Ascending aorta (tissue), 2 donors: ENCODE measurements at places on chromosomes 3 and 15. TPM values are rescaled to one million over a fixed set of nuclear protein-coding genes. Genes with fewer than 3 reads are reported as not detected.

GRCh38 chr3:52126500-52126899, 27.7 kb downstream of the POC1A start:
- H3K4me3 ChIP-seq: no peak overlapping the region
- DNase-seq: no peak
- H3K4me1 ChIP-seq: peaks cover 6% of the 10 kb centered on the region
- H3K27me3 ChIP-seq: no peaks in the 10 kb centered on the region
- no peaks in the 10 kb centered on the region for H3K36me3 ChIP-seq

DNA sequence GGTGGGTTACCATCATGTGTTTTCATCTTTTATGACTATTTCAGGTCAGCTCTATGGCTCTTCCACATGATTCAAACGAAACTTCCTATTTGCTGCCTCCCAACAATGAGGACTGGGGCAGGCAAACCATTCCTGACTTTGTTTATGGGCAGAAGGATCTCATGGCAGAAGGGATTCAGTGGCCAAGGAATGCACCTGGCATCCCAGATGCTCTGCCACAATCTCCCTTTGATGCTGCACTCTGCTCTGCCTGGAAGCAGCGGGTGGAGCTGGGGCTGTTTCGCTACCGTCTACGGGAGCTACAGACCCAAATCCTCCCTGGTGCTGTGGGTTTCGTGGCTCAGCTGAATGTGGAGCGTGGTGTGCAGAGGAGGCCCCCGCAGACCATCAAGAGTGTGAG, 6.8 kb downstream of the GDPGP1 start:
- no peaks in the 10 kb centered on the region for H3K4me1 ChIP-seq
- H3K27ac ChIP-seq: no peak overlapping the region
- H3K36me3 ChIP-seq: peaks cover 43% of the 10 kb centered on the region
- no peak for DNase-seq
- H3K27me3 ChIP-seq: no peaks in the 10 kb centered on the region
- no peak overlapping the region for H3K4me3 ChIP-seq

- no peaks in the 10 kb centered on the region for H3K27me3 ChIP-seq
- H3K27ac ChIP-seq: no peak overlapping the region
- DNase-seq: no peak
- no peaks in the 10 kb centered on the region for H3K4me1 ChIP-seq
- H3K36me3 ChIP-seq: no peaks in the 10 kb centered on the region
Observed at GRCh38 chr3:104102386-104102785, 1264.3 kb upstream of the ALCAM start.

DNA sequence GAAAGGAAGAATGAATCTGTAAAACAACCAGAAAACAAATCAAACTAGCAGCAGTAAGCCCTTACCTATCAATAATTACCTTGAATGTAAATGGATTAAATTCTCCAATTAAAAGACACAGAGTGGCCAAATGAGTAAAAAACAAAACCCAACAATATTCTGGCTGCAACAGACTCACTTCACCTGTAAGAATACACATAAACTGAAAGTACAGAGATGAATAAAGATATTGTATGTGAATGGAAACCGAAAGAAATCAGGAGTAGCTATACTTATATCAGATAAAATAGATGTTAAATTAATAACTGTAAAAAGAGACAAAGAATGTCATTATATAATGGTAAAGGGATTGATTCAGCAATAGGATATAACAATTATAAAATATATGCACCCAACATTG, 514.5 kb upstream of the DPPA4 start:
- H3K27me3 ChIP-seq: no peaks in the 10 kb centered on the region
- no peaks in the 10 kb centered on the region for H3K36me3 ChIP-seq
- no peak for DNase-seq
- no peak overlapping the region for H3K27ac ChIP-seq

GRCh38 chr15:70632491-70633102, 130.8 kb downstream of the UACA start:
- H3K27me3 ChIP-seq: no peaks in the 10 kb centered on the region
- H3K27ac ChIP-seq: no peak overlapping the region
- H3K4me1 ChIP-seq: no peaks in the 10 kb centered on the region
- DNase-seq: no peak

DNA sequence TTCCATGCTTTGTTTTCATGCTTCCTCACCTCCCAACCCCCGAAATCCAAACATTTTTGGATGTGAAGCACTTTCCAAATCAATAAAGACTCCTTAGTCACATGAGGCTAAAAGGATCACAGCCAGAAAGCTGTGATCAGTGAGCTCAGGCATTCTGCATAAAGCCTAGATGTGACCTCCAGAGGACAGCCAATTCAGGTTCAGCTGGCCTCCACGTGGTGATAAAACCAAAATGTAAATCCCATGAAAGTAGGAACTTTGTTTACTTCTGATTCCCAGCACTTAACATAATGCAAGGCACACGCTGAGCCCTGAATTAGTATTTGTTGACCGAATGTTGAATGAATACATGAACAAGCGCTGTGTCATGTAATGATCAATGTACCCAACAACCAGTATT, 249.5 kb upstream of the EOMES start:
- H3K4me1 ChIP-seq: no peaks in the 10 kb centered on the region
- H3K36me3 ChIP-seq: no peaks in the 10 kb centered on the region
- DNase-seq: no peak
- H3K4me3 ChIP-seq: no peak overlapping the region

Gene PXK
- 14.8 TPM for total RNA-seq

Gene PLIN1
- 39.3 TPM for total RNA-seq
